Tracheal epithelial cell (primary cell): ENCODE measurements at places on chromosomes 5 and 9. TPM values are rescaled to one million over a fixed set of nuclear protein-coding genes. Genes with fewer than 3 reads are reported as not detected.

The ADAM19 gene
- 1.1 and 12.5 TPM in 2 replicates for total RNA-seq

The PCDHGB2 gene
- total RNA-seq, result under 0.01 TPM in 1 of 2 replicates, not detected in the other

The GADD45G gene
- total RNA-seq, result 0.64 TPM in 1 of 2 replicates, not detected in the other

The CEP120 gene
- 10.4 and 19.2 TPM in 2 replicates for total RNA-seq

The SPATA24 gene
- total RNA-seq, result 3.4 and 4.6 TPM in 2 replicates
